ENCODE measurements at places on chromosomes 11 and 22.

DNA sequence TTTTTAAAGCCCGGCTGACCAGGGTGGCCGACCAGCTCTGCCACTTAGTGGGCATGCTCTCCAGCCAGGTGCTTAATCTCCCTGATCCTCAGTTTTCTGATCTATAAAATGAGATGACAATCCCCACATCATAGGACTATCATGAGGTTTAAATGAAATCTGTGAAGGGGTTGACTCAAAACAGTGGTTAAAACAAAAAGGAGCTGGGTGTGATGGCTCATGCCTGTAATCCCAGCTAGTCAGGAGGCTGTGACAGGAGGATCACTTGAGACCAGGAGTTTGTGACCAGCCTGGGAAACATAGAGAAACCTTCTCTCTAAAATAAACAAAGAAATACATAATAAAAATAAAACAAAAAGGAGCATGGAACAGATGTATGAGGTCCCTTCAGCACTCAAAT, 3.6 kb upstream of the C11orf86 start:
- no peak for DNase-seq

DNA sequence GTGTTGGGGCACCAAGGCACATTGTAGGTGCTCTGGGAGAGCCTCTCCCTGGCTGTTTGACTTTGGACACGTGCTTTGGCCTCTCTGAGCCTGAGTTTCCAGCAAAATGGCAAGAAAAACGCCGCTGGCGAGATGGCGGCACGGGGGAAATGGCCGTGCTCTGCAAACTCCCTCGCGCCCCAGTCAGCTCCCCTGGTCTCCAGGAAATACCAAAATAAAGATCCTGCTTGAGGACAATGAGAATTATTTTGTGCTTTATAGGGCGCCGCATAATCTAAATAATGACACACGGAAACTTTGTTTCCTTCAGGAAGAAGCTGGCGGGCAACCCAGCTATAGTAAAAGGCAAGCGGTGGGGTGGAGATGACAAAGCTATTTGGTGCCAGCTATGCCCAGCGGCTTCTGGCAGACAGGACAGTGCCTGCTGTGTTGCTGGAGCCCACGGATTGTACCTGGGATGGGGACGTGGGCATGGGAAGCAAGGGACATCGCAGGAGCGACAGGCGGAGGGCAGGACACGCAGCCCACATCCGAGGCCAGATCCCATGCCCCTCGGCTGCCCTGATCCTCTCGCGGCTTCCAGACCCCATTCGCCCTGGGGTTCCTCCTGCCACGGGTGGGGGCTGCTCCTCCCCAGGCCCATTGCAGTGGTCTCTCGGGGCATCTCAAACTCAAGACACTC, 26.3 kb upstream of the RFPL3 start:
- no peak for DNase-seq

DNA sequence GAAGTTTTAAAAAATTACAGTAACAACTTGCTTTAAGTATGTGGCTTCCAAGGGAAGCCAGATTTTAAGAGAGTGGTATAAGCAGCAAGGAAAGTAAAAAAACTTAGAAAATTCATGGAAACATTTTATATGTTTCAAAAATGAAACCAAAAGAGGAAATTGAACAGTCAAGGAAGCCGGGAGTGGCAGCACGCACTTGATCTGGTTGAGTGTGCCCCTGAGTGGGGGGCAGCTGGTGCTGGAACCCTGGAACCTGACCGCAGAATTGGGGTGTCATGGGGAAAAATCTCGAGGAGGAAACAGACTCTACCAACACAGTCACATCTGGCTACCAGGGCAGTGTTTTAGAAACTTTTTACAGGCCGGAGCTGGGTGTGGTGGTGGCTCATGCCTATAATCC, 14.0 kb downstream of the MICALL1 start:
- DNase-seq: no peak

DNA sequence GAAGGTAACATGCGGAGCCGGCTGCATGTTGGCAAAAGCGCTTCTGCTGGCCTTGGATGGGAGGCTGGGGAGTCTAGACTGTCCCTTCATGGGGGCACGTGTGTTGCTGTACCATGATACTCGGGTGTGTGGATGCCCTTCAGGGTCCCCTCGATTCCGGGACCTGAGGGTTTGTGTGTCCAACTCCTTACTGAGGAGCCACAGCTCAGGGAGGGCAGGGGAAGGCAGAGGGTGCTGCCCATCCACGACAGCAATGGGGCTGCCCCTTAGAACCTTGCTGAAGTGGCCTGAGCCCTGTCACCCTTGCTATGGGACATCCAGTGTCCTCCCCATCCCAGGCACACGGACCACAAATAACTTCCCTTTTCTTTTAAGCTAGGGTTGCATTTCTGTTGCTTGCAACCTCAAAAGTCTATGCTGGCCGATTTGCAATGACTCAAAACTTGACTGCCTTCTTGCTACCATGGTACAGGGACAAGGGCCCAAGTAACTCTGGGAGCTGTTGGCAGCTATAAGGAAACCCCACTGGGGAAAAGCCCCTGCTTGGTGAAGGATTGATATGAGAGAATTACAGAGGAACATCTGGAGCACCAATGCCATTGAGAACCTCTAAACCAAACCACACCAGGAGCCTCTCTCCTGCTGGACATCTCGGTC, 43.8 kb downstream of the RTL6 start:
- no peak for DNase-seq

GRCh38 chr22:23403152-23403719, 176.9 kb downstream of the IGLL1 start:
- DNase-seq: no peak

- peak; percentile 30 for DNase-seq
These were observed 1.0 kb downstream of the CHRM4 start for GRCh38 chr11:46390331-46391171.

- DNase-seq: no peak
These were observed 1.4 kb downstream of the SLC35C1 start for GRCh38 chr11:45806072-45806933.

DNA sequence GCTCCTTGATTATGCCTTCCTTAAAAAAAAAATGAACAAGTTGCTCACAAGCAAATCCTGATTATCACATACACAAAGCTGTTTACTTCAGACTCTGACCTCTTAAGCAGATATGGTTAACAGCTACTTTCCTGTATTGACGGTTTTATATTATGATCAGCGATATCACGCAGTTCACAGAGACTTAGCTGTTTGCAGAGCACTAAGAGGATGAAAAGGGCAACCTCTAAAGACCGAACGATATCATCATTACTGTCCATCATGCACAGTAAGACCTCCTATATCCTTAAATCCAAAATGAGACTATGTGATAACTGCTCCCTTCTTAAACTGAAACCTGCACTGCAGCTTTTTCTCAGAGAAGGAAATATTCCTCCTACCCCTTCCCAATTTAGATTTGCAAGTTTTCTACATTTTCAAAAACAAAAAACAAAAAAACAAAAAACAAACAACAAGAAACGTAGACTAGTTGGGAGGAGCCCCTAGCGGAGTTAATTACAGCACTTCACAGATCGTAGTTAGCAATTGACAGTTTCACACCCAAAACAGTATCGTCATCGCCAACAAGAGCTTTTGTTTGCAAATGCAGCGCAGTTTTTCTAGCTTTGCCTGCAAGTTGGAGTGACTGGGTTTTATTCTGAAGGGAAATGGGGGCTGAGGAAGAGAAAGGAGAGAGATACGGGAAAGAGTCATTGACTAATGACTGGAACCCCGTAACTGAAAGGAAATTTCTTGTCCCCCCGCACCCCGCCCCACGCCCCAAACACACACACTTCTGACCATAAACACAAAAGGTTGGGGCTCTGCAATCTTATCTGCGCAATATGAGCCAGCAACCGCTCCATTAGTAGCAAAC, 1.2 kb downstream of the DDX6 start:
- DNase-seq: peak; percentile 71

GRCh38 chr22:29385151-29385704, 3.1 kb downstream of the AP1B1 start:
- DNase-seq: no peak

- DNase-seq: no peak
These were observed 1.8 kb upstream of the SNX19 start for GRCh38 chr11:130918081-130918480.

DNA sequence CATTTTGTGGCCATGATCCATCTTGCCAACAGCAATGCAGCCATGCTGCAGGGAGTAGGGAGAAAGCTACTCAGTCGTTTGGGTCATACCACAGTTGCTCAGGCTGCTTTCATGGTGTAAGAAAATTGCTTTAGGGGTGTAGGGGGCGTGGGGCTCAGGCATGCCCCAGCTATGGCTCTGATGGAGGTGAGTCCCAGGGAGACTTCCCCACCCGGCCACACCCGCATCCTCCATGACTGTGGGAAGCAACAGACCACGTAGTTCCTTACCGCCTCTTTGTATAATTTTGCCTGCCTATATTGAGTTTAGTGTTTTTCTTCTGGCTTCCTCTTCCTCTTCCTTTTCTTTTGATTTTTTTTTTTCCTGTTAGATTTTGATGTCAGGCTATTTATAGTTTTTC, 58.8 kb downstream of the SPECC1L start:
- no peak for DNase-seq

GRCh38 chr11:58845386-58845785, 882 bp upstream of the GLYATL2 start:
- DNase-seq: no peak

DNA sequence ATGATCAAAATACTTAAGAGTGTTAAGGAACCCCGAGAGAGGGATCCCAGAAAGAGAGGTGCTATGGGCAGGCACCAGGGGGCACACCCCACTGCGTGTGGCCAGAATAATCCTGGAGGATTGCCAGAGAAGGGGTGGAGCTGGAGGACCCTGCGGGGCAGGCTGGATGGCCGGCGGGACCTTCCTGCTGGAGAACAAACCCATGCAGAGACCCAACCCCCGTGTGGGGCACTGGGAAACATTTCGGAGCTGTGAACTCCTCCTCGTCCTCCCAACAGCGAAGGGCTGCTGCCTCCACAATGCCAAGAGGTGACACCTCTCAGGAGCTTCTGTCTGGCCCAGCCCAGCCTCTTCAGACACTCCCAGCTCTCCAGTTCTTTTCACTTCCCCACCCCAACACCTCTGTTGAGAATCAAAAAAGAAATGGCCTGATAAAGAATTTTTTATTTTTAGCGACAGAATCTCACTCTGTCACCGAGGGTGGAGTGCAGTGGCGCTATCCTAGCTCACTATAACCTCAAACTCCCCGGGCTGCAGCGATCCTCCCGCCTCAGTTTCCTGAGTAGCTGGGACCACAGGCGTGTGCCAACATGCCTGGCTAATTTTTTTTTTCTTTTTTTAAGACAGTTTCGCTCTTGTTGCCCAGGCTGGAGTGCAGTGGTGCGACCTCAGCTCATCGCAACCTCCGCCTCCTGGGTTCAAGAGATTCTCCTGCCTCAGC, 25.6 kb downstream of the RHOD start:
- peak; percentile 26 for DNase-seq

- DNase-seq: no peak
These were observed at the start of gene ESAM for GRCh38 chr11:124762105-124762623. Gene ESAM (minus strand): TSS chr11:124762290. CDS start chr11:124762154, 136 bp downstream.

- no peak for DNase-seq
These were observed 22.5 kb upstream of the SMIM35 start for GRCh38 chr11:118109231-118109630.

DNA sequence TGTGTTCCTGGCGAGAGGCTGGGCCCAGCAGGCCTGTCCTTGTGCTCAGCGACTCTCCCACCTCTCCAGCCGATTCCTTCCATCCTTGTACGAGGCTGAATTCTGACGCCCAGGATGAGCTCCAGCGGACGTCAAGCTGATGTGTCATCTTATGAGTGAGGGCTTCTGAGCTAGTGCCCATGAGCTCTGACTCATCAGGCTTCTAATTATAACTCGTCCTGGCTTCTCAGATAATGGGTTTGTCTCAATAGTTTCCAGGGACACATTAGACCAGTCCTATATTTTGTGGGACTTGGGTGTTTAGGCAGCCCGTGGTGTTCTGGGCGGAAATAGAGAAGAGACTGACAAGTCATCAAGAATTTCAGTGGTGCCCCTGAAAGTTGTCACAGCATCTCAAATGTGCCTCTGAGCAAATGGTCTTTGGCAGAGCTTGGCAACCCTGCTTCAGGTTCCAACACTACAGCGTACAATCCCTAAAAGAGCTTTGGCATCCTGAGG, 108.2 kb upstream of the CD44 start:
- no peak for DNase-seq

DNA sequence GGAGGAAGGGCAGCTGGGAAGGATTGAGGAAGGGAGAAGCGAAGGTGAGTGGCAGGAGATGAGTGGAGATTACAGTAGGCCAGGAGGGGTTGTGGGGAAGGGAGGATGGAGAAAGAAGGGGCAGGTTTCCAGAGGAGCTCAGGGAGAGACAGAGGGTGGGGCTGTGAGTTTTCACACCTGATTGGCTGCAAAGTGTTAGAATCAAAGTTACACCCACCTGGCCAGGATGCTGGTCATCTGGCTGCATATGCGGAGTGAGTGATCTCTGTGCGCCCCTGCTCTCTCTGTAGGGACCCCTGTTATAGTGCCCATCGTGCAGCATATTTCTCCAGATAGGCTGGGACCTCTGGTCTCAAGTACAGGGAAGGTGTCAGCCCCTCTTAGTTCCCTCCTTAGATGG, 18.3 kb downstream of the AMPD3 start:
- DNase-seq: no peak

- DNase-seq: no peak
These were observed 1.2 kb downstream of the BIRC3 start for GRCh38 chr11:102318469-102318868.

GRCh38 chr11:66044757-66045156, 4.2 kb downstream of the GAL3ST3 start:
- DNase-seq: no peak

GRCh38 chr11:111960916-111961315, 23.8 kb downstream of the DIXDC1 start:
- DNase-seq: no peak

DNA sequence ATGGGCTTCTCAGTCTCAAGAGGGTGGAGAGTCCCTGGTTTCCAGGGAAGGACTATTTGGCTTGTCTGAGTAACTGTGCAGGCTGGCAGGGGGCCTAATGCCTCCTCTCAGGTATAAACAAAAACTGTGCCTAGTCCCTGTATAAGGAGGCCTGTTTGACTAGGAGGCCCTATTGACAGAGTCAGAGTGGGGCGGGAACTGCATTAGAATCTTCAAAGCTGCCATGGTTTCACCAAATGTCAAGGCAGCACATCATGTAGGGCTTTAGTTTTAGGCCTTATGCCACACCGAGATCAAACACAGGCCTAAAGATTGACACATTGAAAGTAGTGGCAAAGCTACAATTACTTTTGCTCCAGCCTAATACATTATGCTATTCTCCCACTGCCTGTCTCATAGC, 611.5 kb upstream of the B3GAT1 start:
- no peak for DNase-seq

GRCh38 chr11:20364341-20364792, 853 bp downstream of the HTATIP2 start:
- no peak for DNase-seq

DNA sequence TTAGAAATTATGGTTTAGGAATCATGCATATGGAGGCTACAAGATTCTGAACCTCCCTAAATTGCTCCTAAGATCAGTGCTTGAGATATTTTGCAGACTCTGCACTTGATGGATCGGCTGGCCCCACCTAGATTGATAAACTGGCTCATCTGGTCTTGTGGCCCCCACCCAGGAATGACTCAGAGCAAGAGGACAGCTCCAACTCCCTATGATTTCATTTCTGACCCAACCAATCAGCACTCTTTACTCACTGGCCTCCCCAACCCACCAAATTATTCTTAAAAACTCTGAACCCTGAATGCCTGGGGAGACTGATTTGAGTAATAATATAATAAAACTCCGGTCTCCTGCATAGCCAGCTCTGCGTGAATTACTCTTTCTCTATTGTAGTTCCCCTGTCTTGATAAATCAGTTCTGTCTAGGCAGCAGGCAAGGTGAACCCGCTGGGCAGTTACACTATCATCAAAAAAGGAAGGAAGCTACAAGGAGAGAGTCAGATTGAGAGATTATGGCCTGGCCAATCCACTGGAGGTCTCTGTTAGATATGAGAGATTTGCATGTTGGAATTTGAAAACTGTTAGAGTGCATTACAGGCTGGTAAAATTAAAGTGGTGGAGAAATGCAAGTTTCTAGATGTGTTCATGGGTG, 245.8 kb downstream of the CSNK2A3 start:
- no peak for DNase-seq

Measured in eye (tissue), 1 donor.